Type B pancreatic cell (in vitro differentiated cells): ENCODE measurements at places on chromosomes 3 and 15. TPM values are rescaled to one million over a fixed set of nuclear protein-coding genes. Genes with fewer than 3 reads are reported as not detected.

DNA sequence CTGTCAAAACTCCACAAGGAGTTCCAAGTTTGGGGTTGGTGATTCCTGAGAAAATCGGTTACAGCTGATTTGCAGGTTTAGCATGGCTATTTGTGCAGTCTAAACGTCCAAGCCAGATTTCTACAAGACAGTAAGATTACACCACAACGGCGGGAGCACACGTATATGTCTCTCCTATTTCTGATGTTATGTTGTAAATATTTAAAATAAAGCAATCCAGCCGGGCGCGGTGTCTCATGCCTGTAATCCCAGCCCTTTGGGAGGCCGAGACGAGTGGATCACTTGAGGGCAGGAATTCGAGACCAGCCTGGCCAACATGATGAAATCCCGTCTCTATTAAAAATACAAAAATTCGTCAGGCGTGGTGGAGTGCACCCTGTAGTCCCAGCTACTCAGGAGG is 106.8 kb upstream of the IGF1R start:
- DNase-seq = no peak

DNA sequence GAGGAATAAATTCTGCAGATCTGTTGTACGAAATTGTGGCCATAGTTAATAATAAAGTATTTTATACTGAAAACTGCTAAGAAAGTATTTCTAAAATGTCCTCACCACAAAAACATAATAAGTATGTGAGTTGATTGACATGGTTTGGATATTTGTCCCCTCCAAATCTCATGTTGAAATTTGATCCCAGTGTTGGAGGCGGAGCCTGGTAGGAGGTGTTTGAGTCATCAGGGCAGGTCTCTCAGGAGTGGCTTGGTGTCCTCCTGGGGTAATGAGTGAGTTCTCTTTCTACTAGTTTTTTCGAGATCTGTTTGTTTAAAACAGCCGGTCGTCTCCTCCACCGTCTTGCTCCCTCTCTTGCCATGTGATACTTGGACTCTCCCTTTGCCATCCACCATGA is 424.1 kb upstream of the KCNMB2 start:
- DNase-seq = no peak

Gene TGM5
- total RNA-seq = 0.22 and 0.71 TPM in 2 replicates

DNA sequence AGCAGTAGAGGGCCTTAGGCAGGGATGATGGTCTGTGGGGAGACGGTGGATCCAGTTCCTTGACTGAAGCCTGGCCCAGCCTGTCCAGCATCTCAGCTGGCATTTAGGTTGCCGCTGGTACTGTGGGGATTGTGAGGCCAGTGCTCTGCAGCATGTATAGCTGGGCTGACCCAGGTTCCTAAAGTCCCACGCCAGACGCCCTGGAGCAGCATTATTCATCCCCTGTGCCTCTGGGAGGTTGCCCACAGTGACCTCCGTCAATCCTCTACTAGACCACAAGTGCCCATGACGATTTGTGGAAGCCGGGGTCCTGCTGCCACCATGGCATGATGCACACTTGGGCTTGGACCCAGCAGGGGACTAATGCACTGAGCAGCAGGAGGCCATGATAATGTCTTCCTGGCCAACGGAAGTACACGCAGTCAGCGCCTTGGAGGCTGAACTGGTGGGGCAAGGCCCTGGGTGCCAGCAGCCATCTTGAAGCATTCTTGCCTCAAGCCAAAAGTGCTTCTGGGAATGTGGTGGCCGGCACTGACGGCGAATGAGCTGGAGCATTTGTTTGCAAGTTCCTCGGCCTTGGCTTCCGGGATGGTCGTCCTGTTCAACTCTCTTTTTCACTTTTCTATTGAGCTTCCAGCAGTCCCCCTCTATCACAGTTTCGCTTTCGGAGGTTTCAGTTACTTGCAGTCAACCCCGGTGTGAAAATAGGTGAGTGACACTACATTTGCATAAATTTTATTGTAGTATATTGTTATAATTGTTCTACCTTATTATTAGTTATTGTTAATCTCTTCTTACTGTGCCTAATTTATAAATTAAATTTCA is 949.4 kb downstream of the ROBO1 start:
- DNase-seq = no peak

GRCh38 chr3:160779040-160779439 is 23.0 kb downstream of the PPM1L start:
- DNase-seq = no peak

Gene DNAJC13
- total RNA-seq = 30.8 and 34.0 TPM in 2 replicates
